ENCODE measurements at places on chromosomes 6 and 20.

DNA sequence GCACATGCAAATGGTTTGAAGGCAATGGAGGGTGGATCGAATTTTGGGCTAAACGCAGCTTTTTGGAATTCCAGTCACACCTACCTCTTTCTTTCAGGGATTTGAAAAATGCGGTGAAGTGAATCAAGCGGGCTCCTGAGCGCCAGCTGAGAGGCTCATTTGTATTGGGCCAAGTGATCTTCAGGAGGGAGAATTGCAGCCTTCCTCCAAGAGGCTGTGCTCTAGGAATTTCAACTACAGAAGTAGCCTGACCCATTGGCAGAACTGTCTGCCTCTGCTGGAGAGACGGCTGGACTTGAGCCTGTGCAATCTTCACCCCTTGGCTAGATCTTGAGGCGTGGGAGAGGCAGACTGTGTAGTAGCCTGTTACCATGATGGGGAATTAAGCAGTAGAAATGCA lies 5.7 kb upstream of the TIAM2 start:
- no peak for DNase-seq

DNA sequence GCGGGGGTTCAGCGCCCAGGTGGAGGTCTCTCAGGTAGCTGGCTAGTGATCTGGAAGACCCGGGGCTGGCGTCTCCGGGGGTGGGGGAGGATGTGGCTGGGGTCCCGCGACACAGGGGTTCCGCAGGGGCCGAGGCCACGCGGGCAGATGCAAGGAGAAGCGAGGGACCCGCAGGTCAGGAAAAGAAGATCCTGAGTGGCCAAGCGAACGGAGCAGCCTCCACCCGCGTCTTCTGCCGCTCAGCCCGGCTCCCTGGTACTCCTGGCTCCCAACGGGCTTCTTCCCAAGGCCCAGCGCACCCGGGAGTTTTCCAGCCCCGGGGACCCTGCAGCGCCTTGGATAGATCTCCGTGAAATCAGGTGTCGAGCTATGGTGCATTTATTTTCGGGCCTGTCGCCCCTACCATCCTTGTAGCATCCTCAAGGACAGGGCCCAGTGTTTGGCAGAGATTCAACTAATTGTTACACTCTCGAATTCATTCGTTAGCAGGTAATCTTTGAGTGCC lies 682 bp upstream of the CHD6 start:
- DNase-seq: no peak

DNA sequence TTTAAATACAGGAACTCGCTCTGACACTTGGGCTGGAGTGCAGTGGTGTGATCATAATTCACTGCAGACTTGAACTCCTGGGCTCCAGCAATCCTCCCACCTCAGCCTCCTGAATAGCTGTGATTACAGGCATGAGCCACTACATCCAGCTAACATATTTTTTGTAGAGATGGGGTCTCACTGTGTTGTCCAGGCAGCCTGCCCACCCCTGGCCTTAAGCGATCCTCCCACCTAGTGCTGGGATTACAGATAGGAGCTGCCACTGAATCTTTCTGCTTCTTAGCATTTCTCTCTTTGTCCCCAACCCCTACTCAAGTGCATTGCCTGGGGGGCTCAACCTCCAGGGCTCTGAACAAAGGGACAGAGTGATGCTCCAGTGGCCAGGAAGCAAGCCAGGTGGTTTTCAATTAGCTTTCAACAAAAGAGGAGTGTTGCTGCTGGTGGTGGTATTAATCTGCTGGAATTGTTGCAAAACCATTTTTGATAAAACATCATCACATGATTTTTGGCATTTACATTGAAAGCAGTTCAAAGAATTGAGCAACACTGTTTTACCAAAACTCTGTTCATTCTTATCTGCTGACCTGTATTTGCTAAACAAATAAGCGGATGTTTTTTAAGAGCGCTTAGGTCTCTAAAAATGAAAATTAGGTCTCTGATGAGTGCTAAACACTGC lies 40.4 kb upstream of the BPIFA2 start:
- no peak for DNase-seq

GRCh38 chr6:9521152-9521530 lies 893.7 kb downstream of the TFAP2A start:
- DNase-seq: no peak

GRCh38 chr20:50725724-50726005 lies 5.7 kb upstream of the PARD6B start:
- DNase-seq: no peak

GRCh38 chr6:142819603-142820337 lies 125.2 kb downstream of the HIVEP2 start:
- DNase-seq: peak; percentile 49

DNA sequence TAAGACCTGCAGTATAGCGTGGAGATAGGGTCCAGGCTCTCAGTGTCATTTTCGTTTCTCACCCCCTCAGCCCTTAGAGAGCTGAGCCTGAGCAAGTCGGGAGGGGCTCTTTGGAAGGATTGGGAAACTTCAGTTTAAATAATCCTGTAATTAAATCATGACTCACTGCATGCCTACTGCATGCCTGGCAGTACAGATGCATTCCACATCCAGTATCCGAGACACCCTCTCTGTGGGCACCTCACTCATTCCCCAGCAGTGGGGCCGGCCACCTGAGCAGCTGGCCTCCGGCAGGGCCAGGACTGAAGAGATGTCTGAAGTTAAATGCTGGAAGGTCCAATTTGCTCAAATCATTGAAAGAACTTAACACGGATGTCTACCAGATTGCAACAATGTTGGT lies 316.6 kb downstream of the THBS2 start:
- DNase-seq: peak; percentile 48

DNA sequence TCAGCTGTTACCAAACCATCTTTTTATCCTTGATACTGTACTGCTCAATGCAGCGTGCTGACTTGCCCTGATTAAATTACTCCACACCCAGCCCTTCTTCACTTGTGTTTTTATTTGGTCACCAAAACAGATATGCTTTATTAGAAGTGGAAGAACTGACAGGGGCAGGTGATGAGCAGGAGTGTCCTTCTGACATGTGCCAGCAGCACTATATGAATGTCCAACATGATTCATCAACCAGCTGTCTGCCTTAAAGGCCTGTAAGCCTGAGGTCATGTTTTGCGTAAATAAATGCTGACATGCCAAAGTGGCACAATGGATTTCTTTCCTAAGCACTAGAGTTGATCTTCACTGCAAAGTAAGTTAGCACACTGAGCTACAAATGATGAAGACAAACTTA lies 15.4 kb downstream of the POPDC3 start:
- DNase-seq: peak; percentile 57

DNA sequence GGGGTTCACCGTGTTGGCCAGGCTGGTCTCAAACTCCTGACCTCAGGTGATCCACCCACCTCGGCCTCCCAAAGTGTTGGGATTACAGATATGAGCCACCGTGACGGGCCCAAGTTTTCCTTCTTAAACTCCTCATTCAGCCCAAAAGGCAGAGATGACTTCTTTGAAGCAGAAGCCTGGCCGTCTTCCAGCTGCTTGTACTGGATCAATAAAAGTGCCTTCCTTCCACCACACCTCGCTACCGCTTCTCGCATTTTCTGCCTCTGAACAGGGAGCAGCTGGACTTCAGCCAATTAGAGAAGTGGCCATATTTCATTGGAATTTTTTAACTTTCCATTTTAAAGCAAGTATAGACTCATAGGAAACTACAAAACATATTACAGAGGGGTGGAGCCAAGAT lies 241.1 kb downstream of the PREX1 start:
- no peak for DNase-seq

GRCh38 chr20:4681991-4682401 lies 39.7 kb upstream of the PRND start:
- peak; percentile 90 for DNase-seq

DNA sequence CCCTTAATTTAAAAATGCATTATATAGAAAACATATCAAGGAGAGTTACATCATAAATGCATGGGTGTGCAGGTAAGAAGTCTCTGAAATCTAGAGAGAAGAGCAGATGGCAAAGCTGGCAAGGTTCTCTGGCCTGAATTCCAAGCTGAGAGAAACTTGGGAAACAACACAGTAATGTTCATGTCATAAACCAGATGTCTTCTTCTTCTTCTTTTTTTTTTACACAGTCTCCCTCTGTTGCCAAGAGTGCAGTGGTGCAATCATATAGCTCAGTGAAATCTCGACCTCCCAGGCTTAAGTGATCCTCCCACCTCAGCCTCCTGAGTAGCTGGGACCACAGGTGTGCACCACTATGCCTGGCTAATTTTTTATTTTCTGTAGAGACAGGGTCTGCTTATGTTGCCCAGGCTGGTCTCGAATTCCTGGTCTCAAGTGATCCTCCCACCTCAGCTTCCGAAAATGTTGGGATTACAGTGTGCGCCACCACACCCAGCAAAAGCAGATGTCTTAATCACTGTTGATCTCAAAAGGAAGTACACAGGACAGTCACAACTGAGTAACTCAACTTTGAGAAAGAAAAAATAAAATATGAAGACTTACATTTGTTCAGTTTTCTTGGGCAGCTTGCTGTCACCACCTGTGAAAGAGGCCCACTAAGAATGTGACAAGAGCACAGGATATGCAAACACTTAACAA lies 77.3 kb downstream of the DNAAF9 start:
- peak; percentile 24 for DNase-seq

DNA sequence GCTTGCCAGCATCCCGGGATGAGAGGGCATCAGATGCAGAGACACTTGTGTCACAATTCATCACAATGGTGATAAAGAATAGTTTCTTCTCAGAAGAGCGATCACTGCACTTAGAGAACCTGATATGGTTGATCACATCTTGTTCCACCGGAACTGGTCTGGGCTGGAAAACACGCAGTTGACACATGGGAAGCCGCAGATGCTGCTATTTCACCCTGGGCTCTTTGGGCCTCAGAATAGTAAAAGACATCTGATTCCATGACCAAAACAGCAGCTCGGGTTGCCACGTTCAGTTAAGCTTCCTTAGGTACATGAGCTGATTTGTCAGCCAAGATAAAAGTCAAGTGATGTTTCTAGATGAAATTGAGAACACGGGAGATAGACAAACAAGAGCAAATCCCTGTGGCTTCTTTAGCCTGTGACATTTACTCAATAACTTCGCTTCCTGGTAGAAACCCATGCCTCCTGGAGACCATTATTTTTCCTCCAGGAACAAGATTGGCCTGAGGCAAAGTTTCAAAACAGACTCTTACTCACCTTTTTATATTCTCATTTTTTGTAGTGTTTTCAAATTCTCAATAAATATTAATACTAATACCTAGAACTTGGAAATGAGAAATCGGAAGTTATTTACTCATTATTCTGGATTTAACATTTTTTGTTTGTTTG lies 59.4 kb downstream of the TRMT6 start:
- DNase-seq: peak; percentile 69

- no peak for DNase-seq
Measured at GRCh38 chr20:47343007-47343472, 13.5 kb downstream of the ZMYND8 start.

- DNase-seq: no peak
Measured at GRCh38 chr6:104632588-104632987, 227.1 kb downstream of the HACE1 start.

Data from MCF 10A (cell line).